Sigmoid colon (tissue), 7 donors: ENCODE measurements at places on chromosomes 5 and 9. TPM values are rescaled to one million over a fixed set of nuclear protein-coding genes. Genes with fewer than 3 reads are reported as not detected.

FBN2 gene
- 0.49 TPM for total RNA-seq

INSL4 gene
- total RNA-seq, result not detected

ATG12 gene
- total RNA-seq, result 35.3 TPM

SPATA6L gene
- total RNA-seq, result 3.3 TPM

CMYA5 gene
- total RNA-seq, result 6.7 TPM

DNA sequence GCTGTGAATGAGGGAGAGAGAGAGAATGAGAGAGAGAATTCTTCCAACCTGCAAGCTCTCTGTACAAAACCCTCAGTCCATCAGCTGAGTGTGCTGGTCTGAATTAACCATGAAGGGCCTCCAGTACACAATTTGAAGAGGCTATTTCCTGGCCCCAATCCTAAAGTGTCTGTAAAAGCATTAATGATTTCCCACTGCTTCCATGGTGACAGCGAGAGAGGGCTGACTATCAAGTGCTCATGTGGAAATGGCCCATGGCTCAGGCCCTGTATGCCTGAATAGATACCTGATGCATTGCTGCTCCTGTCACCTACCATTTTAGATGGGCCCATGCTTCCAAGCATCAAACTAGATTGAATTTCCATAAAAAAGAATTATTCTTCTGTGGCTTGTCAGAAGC, 592.4 kb downstream of the KIF4B start:
- H3K4me3 ChIP-seq, result no peak overlapping the region
- H3K4me1 ChIP-seq, result no peaks in the 10 kb centered on the region
- H3K36me3 ChIP-seq, result no peaks in the 10 kb centered on the region
- no peak overlapping the region for H3K27ac ChIP-seq
- DNase-seq, result no peak

GRCh38 chr5:138093036-138093435, 9.2 kb downstream of the WNT8A start:
- no peaks in the 10 kb centered on the region for H3K4me1 ChIP-seq
- no peak for DNase-seq
- no peaks in the 10 kb centered on the region for H3K27me3 ChIP-seq
- H3K36me3 ChIP-seq, result no peaks in the 10 kb centered on the region
- H3K4me3 ChIP-seq, result no peak overlapping the region

GRCh38 chr5:10497554-10497953, 55.9 kb downstream of the ROPN1L start:
- no peaks in the 10 kb centered on the region for H3K27me3 ChIP-seq
- no peaks in the 10 kb centered on the region for H3K4me1 ChIP-seq
- no peak overlapping the region for H3K4me3 ChIP-seq
- no peak for DNase-seq

GRCh38 chr5:61641748-61642565, 309.9 kb downstream of the ZSWIM6 start:
- H3K36me3 ChIP-seq, result no peaks in the 10 kb centered on the region
- no peak overlapping the region for H3K27ac ChIP-seq
- H3K4me1 ChIP-seq, result no peaks in the 10 kb centered on the region
- no peak overlapping the region for H3K4me3 ChIP-seq
- DNase-seq, result no peak

DNA sequence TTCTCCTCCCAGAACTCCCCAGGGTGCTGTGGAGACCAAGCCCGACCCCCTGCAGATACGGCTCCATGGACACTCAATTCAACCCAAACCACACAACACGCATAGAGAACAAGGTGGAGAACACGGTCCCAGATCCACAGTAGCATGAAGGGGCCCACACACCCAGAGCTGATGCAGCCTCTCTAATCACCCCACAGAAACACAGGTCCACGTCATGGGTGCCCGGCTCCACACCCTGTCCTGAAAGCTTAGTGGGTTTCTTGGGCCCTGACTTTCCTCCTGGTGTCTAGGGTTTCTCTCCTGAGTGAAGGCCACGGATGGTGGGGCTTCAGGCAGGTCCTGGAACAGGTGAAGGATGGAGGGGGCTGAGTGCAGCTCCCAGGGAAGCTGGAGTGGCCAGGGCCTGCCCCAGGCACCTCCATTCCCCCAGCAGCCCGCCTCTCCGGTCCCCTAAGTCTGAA, 1.5 kb upstream of the SLC23A1 start:
- H3K27ac ChIP-seq, result no peak overlapping the region
- H3K4me3 ChIP-seq, result peak overlapping the region; percentile 18
- no peaks in the 10 kb centered on the region for H3K36me3 ChIP-seq
- H3K4me1 ChIP-seq, result peaks cover 4% of the 10 kb centered on the region

GRCh38 chr5:5150667-5151066, 10.5 kb downstream of the ADAMTS16 start:
- DNase-seq, result no peak
- no peak overlapping the region for H3K27ac ChIP-seq

DNA sequence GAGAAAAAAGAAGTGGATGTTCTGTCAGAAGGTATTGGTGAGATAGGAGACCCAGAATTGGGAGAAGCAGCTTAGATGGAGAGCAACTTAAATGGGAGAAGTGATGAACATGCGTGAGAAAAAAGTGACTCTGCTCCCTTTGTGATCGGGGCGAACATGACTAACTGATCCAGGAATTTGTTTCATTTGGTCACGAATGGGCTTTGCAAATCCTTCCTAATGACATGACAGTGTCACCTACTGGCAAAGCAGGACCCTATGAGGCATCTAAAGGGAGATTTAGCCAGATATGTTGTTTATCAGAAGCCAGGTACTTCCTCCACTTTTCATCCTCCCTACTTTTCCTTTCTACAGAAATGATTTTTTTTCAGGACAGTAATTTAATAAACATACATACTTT, 787.4 kb upstream of the RGMB start:
- no peak overlapping the region for H3K4me3 ChIP-seq
- H3K36me3 ChIP-seq, result no peaks in the 10 kb centered on the region
- no peak for DNase-seq
- no peaks in the 10 kb centered on the region for H3K4me1 ChIP-seq
- no peak overlapping the region for H3K27ac ChIP-seq

DNA sequence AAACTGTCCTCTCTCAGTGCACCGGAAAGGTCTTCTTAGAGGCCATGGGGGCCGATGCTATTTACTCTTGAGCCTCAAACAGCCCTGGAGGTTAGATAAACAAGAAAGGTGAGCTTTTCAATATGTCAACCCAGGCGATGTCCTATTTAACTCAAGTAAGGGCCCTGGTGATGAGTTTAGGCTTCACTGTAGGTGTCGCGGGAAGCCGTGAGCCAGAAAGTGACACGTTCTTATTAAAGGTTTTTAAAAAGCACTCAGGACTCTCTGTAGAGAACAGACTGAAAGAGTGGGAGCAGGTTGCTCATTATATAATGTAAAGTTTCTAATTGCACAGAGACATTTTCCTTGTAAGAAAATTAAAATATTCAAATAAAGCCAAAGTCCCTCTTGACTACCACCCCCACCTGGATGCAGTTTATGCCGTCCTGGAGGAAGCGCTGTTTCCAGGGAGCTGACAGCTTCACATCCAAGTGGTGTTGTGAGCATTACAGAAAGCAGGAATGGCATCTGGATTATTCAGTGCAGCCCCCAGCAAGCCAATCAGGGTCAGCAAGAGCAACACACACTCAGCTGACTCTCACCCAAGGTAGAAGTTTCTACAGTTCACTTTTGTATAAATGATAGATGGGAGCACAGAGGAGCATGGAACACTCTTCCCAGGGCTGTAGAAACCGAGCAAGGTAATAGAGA, 280.3 kb downstream of the DRD1 start:
- no peaks in the 10 kb centered on the region for H3K36me3 ChIP-seq
- H3K4me3 ChIP-seq, result no peak overlapping the region
- H3K27me3 ChIP-seq, result no peaks in the 10 kb centered on the region
- no peak for DNase-seq
- no peaks in the 10 kb centered on the region for H3K4me1 ChIP-seq

DNA sequence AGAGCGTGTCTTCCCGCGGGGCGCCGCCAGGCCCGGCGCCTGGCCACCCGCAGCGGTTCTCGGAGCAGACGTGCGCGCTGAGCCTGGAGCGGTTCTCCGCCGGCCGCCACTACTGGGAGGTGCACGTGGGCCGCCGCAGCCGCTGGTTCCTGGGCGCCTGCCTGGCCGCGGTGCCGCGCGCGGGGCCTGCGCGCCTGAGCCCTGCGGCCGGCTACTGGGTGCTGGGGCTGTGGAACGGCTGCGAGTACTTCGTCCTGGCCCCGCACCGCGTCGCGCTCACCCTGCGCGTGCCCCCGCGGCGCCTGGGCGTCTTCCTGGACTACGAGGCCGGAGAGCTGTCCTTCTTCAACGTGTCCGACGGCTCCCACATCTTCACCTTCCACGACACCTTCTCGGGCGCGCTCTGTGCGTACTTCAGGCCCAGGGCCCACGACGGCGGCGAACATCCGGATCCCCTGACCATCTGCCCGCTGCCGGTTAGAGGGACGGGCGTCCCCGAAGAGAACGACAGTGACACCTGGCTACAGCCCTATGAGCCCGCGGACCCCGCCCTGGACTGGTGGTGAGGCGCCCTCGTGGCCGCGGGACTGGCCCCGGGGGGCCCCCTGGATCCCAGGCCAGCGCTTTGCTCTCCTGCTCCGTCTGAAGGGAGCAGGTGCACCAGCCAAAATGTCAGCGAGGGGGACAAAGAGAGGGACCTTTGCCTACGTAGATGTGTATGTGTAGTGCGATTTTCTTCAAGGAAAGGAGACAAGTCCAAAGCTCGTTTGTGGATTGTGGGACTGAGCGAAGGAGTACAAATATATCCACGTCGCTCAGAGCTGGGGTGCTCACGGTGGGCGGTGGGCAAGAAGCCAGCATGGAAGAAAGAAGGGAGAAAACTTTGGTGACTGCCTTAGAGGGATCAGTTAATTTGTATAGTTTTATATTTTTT, 19.5 kb downstream of the BTNL9 start:
- H3K36me3 ChIP-seq, result no peaks in the 10 kb centered on the region
- H3K27me3 ChIP-seq, result peaks cover 91% of the 10 kb centered on the region
- no peak for DNase-seq
- no peaks in the 10 kb centered on the region for H3K4me1 ChIP-seq
- no peak overlapping the region for H3K4me3 ChIP-seq

- H3K27ac ChIP-seq, result no peak overlapping the region
- no peaks in the 10 kb centered on the region for H3K36me3 ChIP-seq
- DNase-seq, result no peak
- H3K4me3 ChIP-seq, result no peak overlapping the region
- no peaks in the 10 kb centered on the region for H3K27me3 ChIP-seq
- H3K4me1 ChIP-seq, result peaks cover 6% of the 10 kb centered on the region
Measured at GRCh38 chr5:67901814-67902496, 313.6 kb upstream of the PIK3R1 start.
